IgD-negative memory B cell (primary cell): ENCODE measurements at places on chromosomes 16 and 17. TPM values are rescaled to one million over a fixed set of nuclear protein-coding genes. Genes with fewer than 3 reads are reported as not detected.

KRTAP1-5 gene
- polyA plus RNA-seq = not detected

SAMD14 gene
- polyA plus RNA-seq = 0.15 TPM

PMP22 gene
- not detected for polyA plus RNA-seq

MMP15 gene
- polyA plus RNA-seq = not detected

NT5M gene
- polyA plus RNA-seq = 2.4 TPM

PRSS36 gene
- polyA plus RNA-seq = 1.4 TPM
